ENCODE measurements at places on chromosomes 11 and 22. TPM values are rescaled to one million over a fixed set of nuclear protein-coding genes. Genes with fewer than 3 reads are reported as not detected.

TUBA8 gene
- 0.39 TPM for polyA plus RNA-seq

C11orf65 gene
- polyA plus RNA-seq: 0.61 TPM

DNA sequence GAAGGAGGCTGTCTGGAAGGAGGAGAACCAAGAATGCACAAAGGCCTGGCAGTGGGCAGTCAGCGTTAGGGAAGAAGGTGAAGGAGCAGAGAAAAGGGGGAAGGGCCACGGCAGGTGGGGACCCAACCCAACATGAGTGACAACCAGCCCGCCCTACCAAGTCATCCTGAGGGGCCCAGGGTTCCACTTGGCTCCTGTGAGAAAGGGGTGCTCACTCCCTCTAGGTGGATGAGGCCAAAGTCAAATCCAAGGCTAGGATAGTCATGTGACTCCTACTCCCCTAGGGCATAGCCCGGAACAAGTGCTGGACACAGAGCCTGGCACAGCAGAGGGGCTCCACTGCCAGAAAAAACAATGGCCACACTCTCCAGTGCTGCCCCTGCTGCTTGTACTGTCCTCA lies 2.2 kb upstream of the DGCR2 start:
- no peak for DNase-seq

DNA sequence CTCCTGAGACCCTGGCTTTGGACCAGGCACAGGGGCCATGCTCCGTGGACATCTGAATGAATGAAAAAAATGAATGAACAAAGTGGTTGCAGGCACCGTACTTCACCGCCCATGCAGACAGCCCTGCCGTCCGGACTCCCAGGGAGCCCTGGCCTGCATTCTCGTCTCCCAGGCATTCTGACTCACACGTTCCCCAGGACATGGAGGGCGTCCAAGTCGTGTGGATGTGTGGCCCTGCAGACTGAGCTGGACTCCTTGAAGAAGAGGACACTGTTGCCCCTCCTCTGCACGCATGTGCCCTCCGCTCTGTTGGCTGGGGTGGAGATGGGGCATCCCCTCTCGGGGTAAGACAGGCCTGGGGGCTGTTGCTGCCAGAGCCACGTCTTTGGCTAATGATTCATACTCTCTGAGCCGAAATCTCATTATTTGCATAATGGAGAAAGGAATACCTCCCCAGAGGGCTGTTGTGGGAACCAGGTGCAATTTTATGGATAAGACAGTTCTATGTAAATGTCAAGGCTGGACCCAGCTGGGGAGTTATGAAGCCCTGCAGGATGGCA lies 49.7 kb downstream of the RTL6 start:
- DNase-seq: no peak

- no peak for DNase-seq
Measured at GRCh38 chr11:30196400-30197206, 34.2 kb upstream of the FSHB start.

DNA sequence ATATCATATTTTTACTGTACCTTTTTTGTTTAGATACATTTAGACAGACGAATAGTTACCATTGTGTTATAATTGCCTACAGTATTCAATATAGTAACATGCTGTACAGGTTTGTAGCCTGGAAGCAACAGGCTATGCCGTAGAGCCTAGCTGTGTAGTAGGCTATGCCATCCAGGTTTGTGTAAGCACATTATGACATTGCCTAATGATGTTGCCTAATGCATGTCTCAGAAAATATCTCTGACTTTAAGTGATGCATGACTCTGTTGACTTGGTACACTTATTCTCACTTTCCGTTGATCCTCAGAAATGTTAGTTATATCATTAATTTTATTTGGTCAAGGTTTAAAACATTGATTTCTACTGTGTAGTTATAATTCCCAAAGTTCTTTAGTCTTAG lies 39.9 kb downstream of the OR2AT4 start:
- no peak for DNase-seq

Data from naive thymus-derived CD4-positive, alpha-beta T cell (primary cell).